ENCODE measurements at places on chromosomes 7 and 10.
A peak's percentile ranks its signal among the peaks of the same experiment; 100 is the strongest.

- no peak for DNase-seq
Observed at GRCh38 chr10:127979566-127979965, 72.7 kb downstream of the PTPRE start.

- no peak for DNase-seq
Observed at GRCh38 chr7:4713183-4713784, 31.2 kb downstream of the FOXK1 start.

DNA sequence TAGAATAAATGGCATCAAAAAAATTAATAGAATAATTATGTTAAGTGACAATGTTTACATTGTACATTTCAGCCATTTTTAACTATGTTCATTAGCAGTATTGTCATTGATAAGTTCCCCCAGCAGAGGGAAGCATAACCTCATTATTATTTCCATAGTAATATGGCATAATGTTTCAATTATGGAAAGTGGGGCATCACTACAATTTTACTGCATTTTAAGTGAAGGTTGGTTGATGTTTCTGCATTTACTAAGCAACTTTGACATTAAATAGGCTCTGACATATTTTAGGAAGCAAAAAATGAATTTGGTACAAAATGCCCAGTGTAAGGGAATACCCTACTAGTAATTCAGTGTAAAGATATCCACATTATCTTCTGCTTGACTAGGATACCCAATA, 218.3 kb downstream of the SEMA3A start:
- peak; percentile 10 for DNase-seq

DNA sequence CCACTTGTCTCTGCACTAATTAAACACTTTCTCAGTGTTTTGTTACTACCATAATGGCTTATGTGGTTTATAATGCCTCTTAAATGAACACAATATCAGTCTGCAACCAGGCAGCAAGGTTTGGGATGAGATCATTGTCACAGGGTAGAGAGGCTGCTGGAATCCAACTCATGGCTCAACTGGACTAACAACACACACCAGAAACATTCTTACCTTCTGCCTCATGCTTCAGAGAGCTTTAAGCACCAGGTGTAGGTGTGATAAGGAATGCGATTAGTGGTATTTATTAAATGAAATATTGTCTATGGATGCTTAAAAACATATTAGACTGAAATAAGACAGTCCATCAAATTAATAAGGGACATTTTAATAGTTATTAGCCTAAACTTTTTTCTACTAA, 25.4 kb downstream of the PTF1A start:
- DNase-seq, result no peak

- no peak for DNase-seq
Observed at GRCh38 chr7:48097521-48098231, 8.6 kb downstream of the UPP1 start.

- no peak for DNase-seq
Observed at GRCh38 chr10:110414548-110415309, 83.0 kb upstream of the DUSP5 start.

- no peak for DNase-seq
Observed at GRCh38 chr10:125550362-125550761, 132.6 kb downstream of the TEX36 start.

DNA sequence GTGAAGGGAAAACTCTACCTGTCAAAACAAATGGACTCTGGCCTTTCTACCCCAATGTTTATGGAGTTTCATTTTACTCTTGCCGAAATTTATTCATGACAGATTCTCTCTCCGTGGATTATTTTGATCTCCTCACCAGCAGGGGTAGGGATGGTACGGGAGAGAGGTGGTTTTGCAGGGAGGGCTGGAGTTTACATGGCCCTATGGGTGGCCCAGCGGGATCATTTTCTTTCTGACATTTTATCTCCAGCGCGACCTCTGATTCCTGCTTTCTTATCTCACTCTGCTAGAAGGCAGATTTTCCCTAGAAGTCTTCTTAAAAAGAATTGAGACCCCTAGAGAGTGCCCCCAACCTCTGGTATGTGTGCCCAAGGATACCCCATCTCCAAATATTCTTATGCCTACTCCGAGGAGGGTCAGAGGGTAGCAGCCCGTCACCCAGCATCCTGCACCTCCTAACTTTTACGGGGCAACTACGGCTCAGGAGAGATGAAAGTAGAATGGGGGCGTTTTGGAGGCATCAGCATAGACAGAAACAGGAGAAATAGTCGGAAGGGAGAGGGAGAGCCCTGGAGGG, 10.1 kb upstream of the GATA3 start:
- DNase-seq, result no peak

GRCh38 chr10:118595598-118596425, at the start of gene PRLHR:
Gene PRLHR, minus strand, starts transcription at chr10:118595648. Its CDS starts 404 bp downstream, at chr10:118595244.
- DNase-seq, result no peak

- no peak for DNase-seq
Observed at GRCh38 chr10:87842220-87842641, 21.1 kb downstream of the KLLN start.

Data from smooth muscle cell of the brain vasculature (primary cell).